ENCODE measurements at places on chromosomes 11 and 22.
A peak's percentile ranks its signal among the peaks of the same experiment; 100 is the strongest.

DNA sequence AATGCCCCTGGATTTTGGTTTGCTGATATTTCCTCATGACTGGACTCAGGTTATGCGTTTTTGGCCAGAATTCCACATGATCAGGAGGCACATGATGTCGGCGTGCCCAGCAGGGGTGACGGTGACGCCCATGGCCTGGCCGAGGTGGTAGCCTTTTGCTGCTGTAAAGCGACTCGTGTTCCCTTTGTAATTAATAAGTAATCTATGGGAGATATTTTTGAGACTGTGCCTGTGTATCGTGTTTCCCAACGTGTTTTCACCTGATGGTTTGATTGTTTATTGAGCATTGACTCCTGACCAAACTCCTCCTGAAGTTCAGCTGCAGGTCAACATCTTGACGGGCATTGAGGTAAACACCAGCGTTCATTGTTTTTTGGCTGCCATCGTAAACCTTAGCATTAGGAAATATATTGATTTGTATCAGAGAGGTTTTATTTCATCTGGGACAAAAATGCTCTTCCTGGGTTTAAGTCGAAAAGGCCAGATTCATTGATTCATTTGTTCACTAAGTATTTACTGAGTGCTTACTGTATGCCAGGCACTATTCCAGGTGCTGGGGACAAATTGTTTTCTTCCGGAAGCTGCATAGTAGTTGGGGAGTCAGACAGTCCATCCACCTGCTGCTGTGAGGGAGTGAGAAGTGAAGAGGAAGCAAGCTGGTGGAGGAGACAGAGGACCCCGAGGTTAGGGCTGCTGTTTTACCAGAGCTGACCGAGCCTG is 23.6 kb downstream of the DCPS start:
- peak overlapping the region; percentile 73 for H3K27ac ChIP-seq
- no peak for ATAC-seq
- peaks cover 17% of the 10 kb centered on the region for H3K4me1 ChIP-seq
- peaks cover 43% of the 10 kb centered on the region for H3K36me3 ChIP-seq
- no peak overlapping the region for H3K4me3 ChIP-seq

GRCh38 chr11:126307706-126308105 is 3.8 kb downstream of the DCPS start:
- no peak overlapping the region for H3K27ac ChIP-seq
- H3K4me1 ChIP-seq: peaks cover 29% of the 10 kb centered on the region
- H3K36me3 ChIP-seq: peaks cover 80% of the 10 kb centered on the region
- no peak for ATAC-seq
- no peak overlapping the region for H3K4me3 ChIP-seq

DNA sequence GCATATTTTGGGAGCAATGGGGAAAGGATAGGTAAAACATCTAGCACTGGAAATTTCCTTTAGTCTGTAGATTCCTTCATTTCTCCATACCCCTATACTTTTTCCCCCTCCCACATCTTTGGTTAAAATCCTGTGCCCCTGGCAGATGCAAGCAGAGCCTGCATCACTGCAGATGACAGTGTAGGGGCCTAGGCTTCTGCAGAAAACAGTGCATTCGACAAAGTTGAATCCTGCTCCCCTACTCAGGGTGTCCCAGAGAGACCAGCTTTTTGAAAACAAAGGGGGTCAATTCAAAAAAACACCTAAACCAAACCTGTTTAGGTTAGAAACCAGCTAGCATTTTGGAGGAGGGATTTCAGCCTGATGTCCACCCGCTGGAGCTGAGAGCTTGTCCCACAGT is 43.8 kb upstream of the BLID start:
- H3K27me3 ChIP-seq: peaks cover 7% of the 10 kb centered on the region
- no peak overlapping the region for H3K27ac ChIP-seq
- no peak for ATAC-seq
- H3K4me1 ChIP-seq: no peaks in the 10 kb centered on the region

DNA sequence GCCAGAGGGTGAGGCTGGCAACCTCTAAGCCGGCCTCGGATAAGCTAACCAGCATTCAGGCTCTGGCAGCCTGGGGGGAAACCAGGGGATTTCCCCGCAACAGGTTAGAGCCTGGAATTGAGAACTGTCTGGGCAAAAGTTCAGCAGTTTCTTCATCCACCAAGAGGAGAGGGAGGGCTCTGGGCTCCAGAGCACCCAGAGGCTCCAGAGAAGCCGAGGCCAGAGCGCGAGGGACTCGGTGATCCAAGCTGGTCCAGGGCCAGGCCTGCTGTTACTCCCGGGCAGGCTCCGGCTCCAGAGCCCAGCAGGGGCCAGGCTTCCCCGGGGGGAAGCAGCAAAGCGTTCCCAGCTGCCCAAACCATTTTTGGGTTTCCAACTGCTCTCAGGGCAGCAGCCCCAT is 13.3 kb upstream of the SH3BP1 start:
- peaks cover 21% of the 10 kb centered on the region for H3K4me1 ChIP-seq
- H3K27me3 ChIP-seq: no peaks in the 10 kb centered on the region
- peaks cover 38% of the 10 kb centered on the region for H3K36me3 ChIP-seq
- peak overlapping the region; percentile 67 for H3K4me3 ChIP-seq

DNA sequence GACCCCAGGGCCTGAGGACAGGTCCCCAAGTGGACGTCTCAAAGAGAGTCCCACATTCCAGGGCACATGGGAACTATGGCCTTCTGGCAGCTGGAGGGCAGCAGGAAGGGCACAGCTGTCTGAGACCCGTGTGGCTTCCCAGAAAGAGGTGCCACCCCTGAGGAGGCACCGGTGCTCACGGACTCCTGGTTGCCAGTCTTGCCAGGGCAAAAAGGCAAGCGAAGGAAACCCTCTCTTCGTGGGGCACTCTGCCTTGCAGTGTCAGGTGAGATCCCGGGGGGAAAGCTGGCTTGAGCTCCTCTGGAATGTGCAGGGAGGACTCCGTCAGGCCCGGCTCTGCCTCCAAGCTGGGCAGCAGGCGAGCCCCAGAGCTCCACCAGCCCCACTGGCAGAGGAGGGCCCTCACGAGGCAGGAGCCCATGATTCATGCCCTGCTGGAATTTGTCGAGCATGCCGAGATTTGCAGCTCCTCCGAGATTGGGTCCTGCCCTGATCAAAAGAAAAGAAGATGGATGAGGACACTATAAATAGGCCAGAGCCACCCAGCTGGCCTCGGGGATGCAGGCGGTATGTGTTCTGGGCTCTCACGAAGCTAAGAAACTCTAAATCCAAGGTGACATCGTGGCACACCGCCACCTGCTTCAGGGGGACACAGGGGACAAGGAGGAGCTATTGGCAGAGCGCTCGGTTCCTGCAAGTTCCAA is 9.9 kb upstream of the CELSR1 start:
- H3K27ac ChIP-seq: no peak overlapping the region
- ATAC-seq: no peak
- no peak overlapping the region for H3K4me3 ChIP-seq

GRCh38 chr11:127003260-127003981 is 2.9 kb upstream of the KIRREL3 start:
- peaks cover 44% of the 10 kb centered on the region for H3K27me3 ChIP-seq
- no peaks in the 10 kb centered on the region for H3K4me1 ChIP-seq
- no peak overlapping the region for H3K27ac ChIP-seq

DNA sequence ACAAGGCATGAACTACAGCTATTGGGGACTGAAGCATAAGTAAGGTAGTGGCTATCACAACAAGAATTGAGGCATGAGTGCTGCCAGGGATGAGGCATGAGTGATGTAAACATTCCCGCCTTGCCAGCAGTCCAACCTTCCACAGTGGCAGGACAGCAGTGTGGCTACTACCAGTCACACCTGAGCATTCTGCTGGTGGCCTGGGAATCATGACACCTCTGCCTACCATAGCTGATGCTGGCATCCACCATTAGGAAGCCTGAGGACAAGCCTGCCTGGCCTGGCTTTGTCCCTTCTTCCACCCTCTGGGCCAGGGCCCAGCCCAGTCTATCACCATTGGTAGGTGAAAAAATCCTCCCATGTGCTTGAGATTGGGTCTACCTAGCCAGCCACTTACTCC is 712.8 kb upstream of the CCDC90B start:
- H3K27ac ChIP-seq: no peak overlapping the region
- H3K36me3 ChIP-seq: no peaks in the 10 kb centered on the region
- no peaks in the 10 kb centered on the region for H3K27me3 ChIP-seq
- H3K4me3 ChIP-seq: no peak overlapping the region
- no peaks in the 10 kb centered on the region for H3K4me1 ChIP-seq

DNA sequence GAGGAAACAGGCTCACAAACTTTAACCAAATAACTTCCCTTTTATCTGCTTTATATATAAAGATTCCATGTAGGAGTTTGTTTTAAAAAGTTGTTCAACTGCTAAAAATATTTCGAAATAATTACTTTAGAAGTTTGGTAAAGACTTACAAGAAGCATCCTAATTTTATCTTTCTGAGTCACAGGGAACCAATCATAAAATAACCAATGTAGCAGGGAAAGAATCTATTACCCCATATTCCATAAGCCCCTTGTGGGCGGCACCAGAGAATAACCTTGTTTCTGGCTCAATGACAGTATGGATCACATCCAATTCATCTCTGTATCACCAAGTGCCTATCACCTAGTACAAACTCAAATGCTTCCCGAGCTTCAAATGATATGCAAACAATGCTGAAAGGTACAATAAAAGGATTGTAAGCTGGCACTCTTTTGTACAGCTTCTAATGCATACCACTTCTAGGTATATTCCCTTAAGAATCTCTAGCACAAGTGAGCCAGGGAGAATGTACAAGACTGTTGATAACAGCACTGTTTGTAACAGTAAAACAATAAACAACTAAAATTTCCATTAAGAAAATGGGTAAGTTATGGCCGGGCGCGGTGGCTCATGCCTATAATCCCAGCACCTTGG is 158.4 kb downstream of the ATG16L2 start:
- no peak overlapping the region for H3K27ac ChIP-seq
- H3K4me3 ChIP-seq: no peak overlapping the region
- no peaks in the 10 kb centered on the region for H3K27me3 ChIP-seq
- peaks cover 33% of the 10 kb centered on the region for H3K4me1 ChIP-seq

- H3K27me3 ChIP-seq: no peaks in the 10 kb centered on the region
- ATAC-seq: peak; percentile 80
- H3K4me1 ChIP-seq: peaks cover 24% of the 10 kb centered on the region
- peak overlapping the region; percentile 18 for H3K4me3 ChIP-seq
Measured at GRCh38 chr11:78292109-78292803, 103.5 kb downstream of the USP35 start.

- peak; percentile 71 for ATAC-seq
- H3K4me1 ChIP-seq: no peaks in the 10 kb centered on the region
- no peaks in the 10 kb centered on the region for H3K36me3 ChIP-seq
- H3K27me3 ChIP-seq: peaks cover 4% of the 10 kb centered on the region
- no peak overlapping the region for H3K27ac ChIP-seq
Measured at GRCh38 chr11:61955422-61956135, 5.4 kb downstream of the BEST1 start.

DNA sequence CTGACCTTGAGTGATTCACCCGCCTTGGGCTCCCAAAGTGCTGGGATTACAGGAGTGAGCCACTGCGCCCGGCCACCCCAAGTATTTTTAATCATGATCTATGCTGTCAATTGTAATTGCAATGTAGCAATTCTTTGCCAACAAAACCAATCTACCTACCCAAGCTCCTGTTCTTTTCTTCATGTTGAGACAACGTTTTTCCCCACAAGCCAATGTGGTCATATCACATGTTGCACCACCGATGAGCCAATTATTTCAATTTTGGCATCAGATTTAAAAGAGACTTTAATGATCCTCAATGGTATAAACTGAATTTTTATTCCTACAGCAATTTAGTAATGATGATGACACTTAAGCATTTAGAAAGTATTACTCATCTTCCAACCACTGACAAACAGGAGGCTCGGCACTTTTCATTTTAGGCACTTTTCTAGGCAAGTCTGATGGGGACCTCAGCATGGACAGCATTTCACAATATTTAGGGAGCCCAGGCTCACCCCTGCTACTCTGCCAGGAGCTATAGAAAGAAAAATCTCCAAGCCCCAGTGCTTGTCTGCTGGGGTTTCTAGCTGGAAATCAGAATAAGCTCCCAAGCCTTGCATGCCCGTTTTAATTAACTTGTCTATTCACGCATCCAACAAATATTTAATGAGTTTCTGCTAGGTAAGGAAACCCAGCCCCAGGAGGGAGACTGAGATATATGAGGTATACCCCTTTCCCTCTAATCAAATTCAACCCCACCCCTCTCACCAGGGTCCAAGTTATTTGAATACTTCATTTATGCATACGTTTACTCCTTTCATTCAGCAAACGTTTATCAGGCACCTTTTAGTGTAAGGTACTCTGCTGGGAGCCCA is 291.4 kb downstream of the ST3GAL4 start:
- H3K27me3 ChIP-seq: peaks cover 18% of the 10 kb centered on the region
- H3K36me3 ChIP-seq: no peaks in the 10 kb centered on the region
- H3K4me1 ChIP-seq: no peaks in the 10 kb centered on the region
- no peak for ATAC-seq

- H3K4me3 ChIP-seq: no peak overlapping the region
- H3K27me3 ChIP-seq: peaks cover 3% of the 10 kb centered on the region
- peak overlapping the region; percentile 52 for H3K27ac ChIP-seq
- H3K36me3 ChIP-seq: no peaks in the 10 kb centered on the region
- H3K4me1 ChIP-seq: peaks cover 9% of the 10 kb centered on the region
Measured at GRCh38 chr11:116733969-116734508, 38.7 kb downstream of the BUD13 start.

GRCh38 chr11:20157728-20158127 is 2.5 kb downstream of the DBX1 start:
- ATAC-seq: no peak
- no peak overlapping the region for H3K27ac ChIP-seq
- peaks cover 21% of the 10 kb centered on the region for H3K4me1 ChIP-seq
- H3K36me3 ChIP-seq: peaks cover 32% of the 10 kb centered on the region
- peak overlapping the region; percentile 60 for H3K4me3 ChIP-seq
- peaks cover 61% of the 10 kb centered on the region for H3K27me3 ChIP-seq

DNA sequence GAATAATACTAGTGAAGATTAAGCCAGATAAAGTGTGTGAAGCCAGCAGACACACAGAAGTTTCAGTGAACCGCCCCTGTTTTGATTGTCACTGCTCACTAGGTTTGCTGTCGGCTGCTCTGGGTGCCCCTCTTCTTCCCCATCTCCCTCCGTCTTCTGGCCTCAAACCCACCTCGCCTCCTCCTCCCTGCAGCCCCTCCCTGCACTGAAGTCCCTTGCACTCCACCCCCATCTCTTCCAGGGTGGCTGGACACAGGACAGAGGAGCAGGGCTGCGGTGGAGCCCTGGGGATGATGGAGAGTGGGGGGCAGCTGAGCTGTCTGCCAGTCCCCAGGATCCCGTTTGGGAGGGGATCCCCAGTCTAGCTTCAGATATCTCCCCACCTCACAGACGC is 53.5 kb downstream of the CYTH4 start:
- no peak overlapping the region for H3K27ac ChIP-seq
- no peaks in the 10 kb centered on the region for H3K4me1 ChIP-seq
- H3K4me3 ChIP-seq: no peak overlapping the region
- no peaks in the 10 kb centered on the region for H3K36me3 ChIP-seq

DNA sequence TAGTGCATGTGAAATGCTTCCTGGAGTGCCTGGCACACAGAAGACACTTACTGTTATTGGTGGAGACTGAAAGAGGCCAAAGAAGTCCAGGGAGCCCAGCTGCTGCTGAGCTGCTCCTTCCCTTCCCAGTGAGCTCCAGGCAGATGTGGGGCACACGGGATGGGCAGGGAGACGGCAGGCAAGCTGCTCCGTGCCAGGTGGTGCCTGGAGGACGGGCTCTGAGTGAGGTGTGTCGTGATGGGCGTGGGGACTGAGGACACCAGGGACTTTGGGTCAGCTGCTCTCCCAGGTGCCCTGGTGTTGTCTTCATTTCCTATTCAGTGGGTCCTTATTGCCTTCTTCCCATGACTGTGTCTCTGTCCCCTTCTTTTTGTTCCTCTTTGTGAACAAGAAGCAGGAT is 19.5 kb downstream of the TAB1 start:
- no peaks in the 10 kb centered on the region for H3K4me1 ChIP-seq
- H3K27ac ChIP-seq: peak overlapping the region; percentile 47
- no peak for ATAC-seq
- no peak overlapping the region for H3K4me3 ChIP-seq
- peaks cover 63% of the 10 kb centered on the region for H3K36me3 ChIP-seq
- no peaks in the 10 kb centered on the region for H3K27me3 ChIP-seq

Data from activated T-helper 17 cell treated with anti-CD3 and anti-CD28 coated beads, Interleukin-2, amount 50 U/mL, for 72 hours (primary cell).